ENCODE measurements at places on chromosomes 1 and 21.

DNA sequence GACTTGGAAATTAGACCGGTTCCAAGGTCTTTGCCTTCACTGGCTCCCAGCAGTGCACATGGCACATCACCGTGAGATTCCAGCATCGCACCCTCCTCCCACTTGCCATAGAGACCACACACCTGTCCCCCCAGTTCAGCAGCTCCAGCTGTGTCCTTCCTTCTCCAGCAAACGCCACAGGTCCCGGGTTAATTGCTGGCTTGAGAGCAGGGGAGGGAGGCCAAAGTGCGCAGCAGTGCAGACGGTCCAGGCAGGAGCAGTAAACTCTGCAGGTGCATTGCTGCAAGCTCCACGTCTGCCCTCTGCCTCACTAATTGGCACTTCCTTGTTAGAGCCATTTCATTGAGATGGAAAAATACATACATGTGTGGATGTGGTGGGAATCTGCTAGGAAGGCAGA is 65.3 kb downstream of the KLHDC7A start:
- DNase-seq, result no peak

GRCh38 chr1:63590166-63590560 is 3.0 kb upstream of the PGM1 start:
- no peak for DNase-seq

DNA sequence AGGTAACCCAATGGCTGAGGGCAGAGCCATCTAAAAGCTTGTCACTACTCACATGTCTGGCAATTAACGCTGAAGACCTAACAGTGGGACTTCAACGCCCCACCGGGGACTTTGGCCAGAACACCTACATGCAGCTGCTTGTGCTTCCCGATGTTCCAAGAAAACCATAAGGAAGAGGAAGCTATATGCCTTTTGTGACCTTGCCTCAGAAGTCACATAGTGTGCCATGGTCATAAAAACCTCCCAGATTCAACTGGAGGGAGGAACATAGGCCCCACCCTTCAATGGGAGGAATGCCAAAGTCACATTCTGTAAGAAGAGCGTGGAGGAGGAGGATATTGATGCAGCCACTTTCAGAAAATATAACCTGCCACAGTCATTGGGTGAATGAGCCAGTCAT is 147.8 kb upstream of the MAGI3 start:
- DNase-seq, result no peak

DNA sequence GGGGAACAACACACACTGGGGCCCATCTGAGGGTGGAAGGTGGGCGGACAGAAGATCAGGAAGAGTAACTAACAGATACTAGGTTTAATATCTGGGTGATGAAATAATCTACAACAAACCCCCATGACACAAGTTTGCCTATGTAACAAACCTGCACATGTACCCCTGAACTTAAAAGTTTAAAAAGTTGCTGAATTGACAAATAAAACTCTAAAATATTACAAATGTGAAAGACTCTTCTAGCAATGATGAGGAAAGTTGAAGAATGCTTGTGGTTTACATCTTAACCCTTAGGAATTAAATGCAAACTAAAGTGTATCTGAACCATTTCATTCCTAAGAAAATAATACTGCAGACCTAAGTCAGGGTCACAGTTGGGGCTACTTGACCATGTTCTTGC is 525.6 kb upstream of the CAMK1G start:
- no peak for DNase-seq

- DNase-seq, result no peak
These were observed 269.5 kb upstream of the ZRANB2 start for GRCh38 chr1:71350330-71350729.

- DNase-seq, result no peak
These were observed 839.4 kb upstream of the ADAMTS5 start for GRCh38 chr21:27806281-27806680.

- DNase-seq, result peak; percentile 24
These were observed 57.4 kb downstream of the OLIG1 start for GRCh38 chr21:33127154-33127867.

DNA sequence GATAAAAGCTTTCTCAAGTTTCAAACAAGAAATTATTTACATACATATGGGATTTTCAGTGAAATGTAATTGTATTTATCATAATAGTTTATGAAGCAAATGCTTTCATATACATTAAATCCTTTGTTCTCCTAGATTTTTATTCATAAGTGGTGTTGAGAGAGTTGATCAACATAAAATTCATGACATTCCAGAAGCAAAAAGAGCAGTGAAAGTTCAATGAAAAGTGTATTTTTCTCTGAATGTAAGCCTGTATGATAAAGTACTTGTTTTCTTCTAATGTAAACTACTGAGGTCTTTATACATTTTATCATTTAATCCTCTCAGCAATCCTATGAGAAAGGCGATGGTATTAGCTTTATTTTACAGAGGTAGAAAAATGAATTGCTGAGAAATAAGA is 146.5 kb downstream of the PLA2G4A start:
- DNase-seq, result no peak

DNA sequence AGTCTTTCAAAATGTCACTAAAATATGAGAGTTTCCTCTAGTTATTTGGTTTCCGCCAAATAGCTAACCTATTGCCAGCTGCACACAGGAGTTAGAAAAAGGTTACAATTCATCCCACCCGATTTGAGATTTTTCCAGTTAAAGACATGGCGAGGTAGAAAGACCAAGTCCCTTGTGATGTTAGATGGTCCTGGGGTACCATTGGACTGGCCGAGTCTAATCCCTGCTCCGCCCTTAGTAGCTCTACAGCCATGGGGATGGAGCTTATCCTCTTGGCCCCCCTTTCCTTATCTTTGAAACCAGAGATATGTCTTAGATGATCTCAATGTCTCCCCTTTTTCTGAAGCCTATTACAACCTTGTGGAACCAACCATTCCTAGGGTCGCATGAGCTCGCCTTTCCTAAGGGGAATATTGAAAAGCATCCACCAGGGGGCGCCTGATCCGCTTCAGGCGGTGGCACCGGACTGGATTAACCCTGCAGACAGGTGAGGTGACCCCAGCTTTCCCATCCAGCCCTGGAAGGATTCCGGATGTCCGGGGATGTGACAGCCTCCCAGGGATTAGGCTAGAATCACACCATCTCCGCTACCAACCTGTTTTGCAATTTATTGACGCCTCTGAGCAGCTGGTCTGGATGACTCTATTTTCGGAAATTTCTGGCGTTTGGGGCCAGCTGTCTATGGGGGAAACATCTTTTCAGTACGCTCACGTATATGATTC is 68.3 kb upstream of the SIM2 start:
- DNase-seq, result peak; percentile 40

DNA sequence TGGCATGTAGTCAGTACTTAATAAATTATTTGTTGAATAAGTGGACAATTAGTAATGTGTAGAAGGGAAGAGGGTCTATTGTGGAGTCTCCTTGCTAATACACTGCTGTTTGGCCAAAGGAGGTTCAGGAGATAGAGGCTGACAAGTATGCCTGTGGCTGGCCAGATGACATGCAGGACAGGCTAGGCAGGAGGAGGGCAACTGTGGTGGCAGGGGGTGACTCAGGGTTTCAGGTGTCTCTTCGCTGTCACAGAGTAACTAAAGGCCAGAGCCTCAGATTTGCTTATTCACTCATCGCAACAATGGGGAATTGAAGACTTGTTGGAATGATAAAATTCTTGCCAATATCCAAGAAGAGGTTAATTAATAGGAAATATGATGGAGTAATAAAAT is 33.1 kb downstream of the THRAP3 start:
- no peak for DNase-seq

GRCh38 chr1:195328102-195328501 is 1280.1 kb downstream of the KCNT2 start:
- DNase-seq, result no peak

GRCh38 chr1:42956739-42957138 is 1.9 kb downstream of the SLC2A1 start:
- no peak for DNase-seq

DNA sequence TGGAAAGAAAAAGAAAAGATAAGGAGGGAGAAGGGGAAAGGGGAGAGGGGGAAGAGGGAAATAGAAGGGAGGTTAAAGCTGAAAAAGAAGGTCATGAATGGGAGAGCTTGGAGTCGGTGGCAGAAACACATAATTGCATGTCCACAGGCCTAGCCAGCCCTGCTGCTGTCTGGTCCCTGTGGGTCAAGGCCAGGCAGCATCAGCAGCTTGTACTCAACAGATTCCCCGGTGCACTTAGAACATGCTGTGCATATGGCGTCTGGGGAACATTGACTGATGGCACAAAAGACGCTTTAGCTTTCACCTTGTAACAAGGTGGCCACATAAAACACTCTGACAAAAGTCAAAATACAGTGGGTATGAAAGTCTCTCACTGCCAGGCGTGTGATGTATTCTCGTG is 25.9 kb downstream of the COG2 start:
- no peak for DNase-seq

- no peak for DNase-seq
These were observed 101.7 kb downstream of the KIF26B start for GRCh38 chr1:245256528-245256927.

DNA sequence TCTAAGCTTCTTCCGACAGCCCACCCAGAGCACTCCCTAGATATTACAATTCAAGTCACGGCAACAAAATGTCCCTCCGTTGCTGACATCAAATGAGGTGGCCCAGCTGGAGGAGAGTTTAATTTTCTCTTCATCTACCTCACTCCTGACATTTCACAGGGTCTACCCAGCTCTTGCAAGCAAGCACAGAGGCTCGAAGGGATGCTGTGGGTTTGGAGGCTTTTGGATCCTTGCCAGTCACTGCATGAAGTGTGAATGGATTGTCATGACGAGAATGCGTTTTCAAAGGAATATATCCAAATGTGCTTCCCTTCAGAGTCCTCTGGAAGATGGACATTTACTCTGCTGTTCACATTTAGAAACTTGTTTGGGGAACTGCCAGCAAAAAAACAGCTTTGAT is 33.5 kb downstream of the CAPN8 start:
- DNase-seq, result no peak

DNA sequence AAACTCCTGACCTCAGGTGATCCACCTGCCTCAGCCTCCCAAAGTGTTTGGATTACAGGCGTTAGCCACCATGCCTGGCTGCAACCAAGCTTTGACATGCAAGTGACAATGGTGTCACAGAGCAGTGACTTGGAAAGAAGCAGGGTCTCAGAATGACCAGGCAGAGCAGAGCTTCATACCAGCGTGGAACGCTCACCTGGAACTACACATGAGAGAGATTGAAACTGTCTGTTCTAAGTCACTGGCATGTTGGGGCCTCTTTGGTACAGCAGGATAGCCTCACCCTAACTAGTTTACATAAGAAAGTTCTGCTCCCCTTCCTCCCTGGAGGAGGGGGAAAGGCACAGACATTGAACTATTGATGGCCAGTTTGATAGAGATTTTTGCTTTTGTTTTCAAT is 47.5 kb upstream of the ITPKB start:
- no peak for DNase-seq

GRCh38 chr21:31213787-31214186 is 130.3 kb downstream of the TIAM1 start:
- DNase-seq, result no peak

- no peak for DNase-seq
These were observed 30.9 kb downstream of the PDE9A start for GRCh38 chr21:42684109-42684916.

DNA sequence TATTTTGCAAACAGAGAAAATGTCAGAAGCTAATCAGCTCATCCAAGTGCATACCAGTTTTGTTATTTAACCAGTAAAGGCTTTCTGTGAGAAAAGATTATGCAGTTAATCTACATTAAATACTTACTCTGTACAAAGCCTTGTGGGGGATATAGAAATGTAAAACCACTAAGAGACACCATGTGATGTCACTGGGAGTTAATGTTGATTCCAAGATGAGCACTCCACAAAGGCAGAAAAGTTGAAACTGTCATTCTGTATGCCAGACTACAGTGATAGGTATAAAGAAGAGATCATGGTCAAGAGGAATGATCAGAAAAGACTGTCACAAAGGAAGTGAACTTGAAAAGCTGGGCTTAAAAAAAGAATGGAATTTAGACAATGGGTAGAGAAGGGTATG is 100.3 kb upstream of the SGIP1 start:
- no peak for DNase-seq

DNA sequence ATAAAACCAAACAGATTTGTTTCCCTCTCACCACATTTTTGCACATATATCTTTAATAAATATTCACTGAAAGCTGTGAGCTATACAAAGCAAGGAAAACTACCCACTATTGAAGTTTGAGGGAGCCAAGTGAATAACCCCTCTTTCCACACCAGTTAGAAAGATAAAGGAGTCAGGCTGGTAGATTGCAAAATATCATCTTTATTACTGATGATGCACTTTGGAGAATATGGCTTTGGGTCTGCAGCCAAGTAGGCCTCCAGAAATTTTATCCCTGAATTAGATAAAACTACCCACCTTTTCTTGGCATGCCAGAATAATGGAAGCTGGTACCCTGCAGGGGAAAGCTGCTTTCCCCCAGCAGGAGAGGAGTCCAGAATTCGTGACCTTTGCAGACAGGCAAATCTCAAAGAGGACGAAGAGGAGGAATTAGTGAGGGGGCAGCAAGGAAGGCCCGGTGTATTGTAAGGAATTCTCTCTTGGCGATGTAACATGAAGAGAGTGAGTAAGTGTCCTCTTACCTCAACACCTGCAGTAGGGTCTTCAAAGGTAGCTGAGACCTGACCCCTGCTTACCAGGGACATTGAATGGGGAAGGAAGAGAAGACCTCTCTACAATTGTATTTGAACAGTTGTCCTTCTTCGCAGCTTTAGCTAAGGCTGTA is 84.7 kb downstream of the LRRC8D start:
- DNase-seq, result no peak

GRCh38 chr1:214842856-214843255 is 239.7 kb upstream of the KCNK2 start:
- no peak for DNase-seq

- DNase-seq, result no peak
These were observed 5.0 kb downstream of the PLPPR4 start for GRCh38 chr1:99269321-99269720.

All from activated gamma-delta T cell treated with anti-CD3 and anti-CD28 coated beads, Interleukin-2, amount 50 U/mL, for 16 hours (primary cell).